Muscle of leg (tissue), 16 donors: ENCODE measurements at places on chromosomes 2 and 18. TPM values are rescaled to one million over a fixed set of nuclear protein-coding genes. Genes with fewer than 3 reads are reported as not detected.

DNA sequence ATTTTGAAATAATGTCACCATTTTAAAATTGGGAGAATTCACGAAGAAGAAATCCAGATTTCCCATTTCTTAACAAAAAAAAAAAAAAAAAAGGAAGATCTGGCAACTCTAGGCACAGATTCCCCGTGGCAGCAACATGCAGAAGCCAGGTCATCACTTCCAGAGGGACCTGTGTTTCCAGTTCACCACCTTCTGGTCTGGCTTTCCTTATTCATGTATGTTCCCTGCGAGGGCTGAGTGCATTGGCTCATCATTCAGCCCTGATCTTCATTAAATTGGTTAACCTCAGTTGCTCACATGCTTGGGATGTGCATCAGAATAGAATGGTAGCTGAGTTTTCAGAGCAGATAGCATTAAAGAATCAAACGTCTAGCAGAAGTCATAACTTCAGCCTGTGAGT lies 25.0 kb upstream of the MAP3K20 start:
- H3K4me1 ChIP-seq: peaks cover 2% of the 10 kb centered on the region
- H3K4me3 ChIP-seq: no peak overlapping the region
- no peak for DNase-seq
- no peak overlapping the region for H3K27ac ChIP-seq
- no peaks in the 10 kb centered on the region for H3K27me3 ChIP-seq

DNA sequence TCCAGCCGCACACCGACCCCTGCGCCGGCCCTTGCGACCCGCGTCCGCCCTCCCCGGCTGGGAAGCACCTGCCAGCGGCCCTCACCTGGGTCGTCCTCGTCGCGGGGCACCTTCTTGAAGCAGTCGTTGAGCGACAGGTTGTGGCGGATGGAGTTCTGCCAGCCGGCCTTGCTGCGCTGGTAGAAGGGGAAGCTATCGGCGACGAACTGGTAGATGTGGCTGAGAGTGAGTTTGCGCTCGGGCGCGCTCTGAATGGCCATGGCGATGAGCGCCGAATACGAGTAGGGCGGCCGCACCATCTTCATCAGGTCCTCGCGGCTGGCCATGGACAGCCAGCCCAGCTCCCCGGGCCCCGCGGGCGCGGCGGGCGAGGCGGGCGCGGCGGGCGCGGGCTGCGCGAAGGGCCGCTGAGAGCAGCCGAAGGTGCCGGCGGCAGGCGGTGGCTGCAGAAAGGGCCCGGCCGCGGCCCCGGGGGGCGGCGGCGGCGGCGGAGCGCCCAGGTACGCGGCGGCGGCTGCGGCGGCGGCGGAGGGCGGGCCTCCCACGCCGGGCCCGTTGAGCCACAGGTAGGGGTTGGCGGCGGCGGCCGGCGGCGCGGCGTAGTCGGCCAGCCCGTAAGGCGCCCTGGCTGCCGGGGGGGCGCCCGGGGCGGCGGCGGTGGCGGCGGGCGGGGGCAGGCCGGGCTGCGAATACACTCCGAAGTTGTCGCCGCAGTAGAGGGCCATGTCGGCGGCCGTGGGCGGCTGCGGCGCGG lies 505 bp downstream of the FOXI3 start:
- H3K27me3 ChIP-seq: peaks cover 67% of the 10 kb centered on the region
- peaks cover 4% of the 10 kb centered on the region for H3K4me1 ChIP-seq
- H3K4me3 ChIP-seq: no peak overlapping the region
- no peak overlapping the region for H3K27ac ChIP-seq

DNA sequence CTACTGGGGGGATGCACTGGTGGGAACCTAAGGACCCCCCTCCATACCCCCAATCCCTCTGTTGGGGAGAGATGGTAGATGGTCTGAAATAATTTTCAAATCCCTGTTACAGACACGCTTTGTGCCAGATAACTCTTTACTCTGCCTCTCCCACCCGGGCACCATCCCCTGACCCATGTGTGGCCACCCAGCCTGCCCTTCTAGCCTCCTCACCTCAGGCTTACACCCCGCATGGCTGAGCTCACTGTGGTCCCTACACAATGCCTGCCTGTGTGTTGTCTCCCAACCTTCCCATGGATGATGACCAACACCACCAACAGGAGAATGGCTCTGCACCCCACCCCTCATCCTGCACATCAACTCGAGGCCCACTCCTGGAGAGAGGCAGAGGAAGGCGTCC lies 15.0 kb downstream of the SPEG start:
- no peak for DNase-seq
- no peak overlapping the region for H3K4me3 ChIP-seq
- peaks cover 75% of the 10 kb centered on the region for H3K4me1 ChIP-seq
- H3K27ac ChIP-seq: no peak overlapping the region
- H3K36me3 ChIP-seq: peaks cover 44% of the 10 kb centered on the region

- H3K27me3 ChIP-seq: no peaks in the 10 kb centered on the region
- DNase-seq: no peak
- no peaks in the 10 kb centered on the region for H3K36me3 ChIP-seq
These were observed 42.6 kb downstream of the SCN7A start for GRCh38 chr2:166451468-166451867.

GRCh38 chr18:75293591-75293990 lies 83.0 kb downstream of the TSHZ1 start:
- DNase-seq: no peak
- H3K4me3 ChIP-seq: no peak overlapping the region
- no peaks in the 10 kb centered on the region for H3K27me3 ChIP-seq
- H3K27ac ChIP-seq: no peak overlapping the region

SANBR gene
- 11.4 TPM for total RNA-seq

DNA sequence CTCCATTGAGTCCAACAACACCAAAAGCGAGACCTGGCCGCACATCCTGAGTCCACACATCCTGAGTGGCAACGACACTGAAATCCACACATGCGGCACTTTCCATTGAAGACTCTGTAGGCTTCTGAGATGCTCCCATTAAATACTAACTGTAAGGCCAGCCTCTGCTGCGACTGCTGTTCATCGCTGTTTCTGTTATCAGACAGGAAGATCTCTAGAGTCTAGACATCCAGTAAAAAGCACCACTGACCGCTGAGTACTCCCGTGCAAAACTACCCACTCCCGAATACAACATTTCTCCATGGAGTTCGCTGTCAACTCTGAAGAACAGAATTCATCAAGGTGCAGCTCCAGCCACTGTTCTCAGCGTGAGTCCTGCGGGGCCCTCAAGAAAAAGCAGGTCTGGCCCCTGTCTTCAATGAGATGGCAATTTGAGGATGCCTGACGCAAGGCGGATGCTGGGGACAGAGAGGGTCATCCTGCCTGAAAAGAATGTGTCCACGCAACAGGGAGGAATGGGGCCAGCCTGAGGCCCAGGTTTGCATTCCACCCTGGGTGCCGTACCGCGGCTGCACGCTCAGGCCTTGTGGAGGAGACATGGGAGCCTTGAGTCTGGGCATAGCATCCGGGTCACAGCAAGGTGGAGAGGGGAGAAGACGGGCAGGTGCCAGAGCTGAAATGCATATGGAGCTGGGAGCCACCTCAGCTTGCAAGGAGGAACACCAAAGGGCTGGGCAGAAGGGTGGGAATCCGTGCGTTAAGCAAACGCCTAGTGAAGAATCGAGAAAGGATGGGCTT lies 61.9 kb downstream of the ZNF516 start:
- DNase-seq: no peak
- H3K27me3 ChIP-seq: no peaks in the 10 kb centered on the region
- peaks cover 39% of the 10 kb centered on the region for H3K36me3 ChIP-seq
- no peak overlapping the region for H3K27ac ChIP-seq
- no peak overlapping the region for H3K4me3 ChIP-seq
- peaks cover 18% of the 10 kb centered on the region for H3K4me1 ChIP-seq
